Mesendoderm (in vitro differentiated cells): ENCODE measurements at places on chromosomes 4 and X.

GRCh38 chrX:107398115-107398514 is 51.3 kb upstream of the FRMPD3 start:
- DNase-seq, result no peak

- no peak for DNase-seq
These were observed 293.8 kb downstream of the IQCM start for GRCh38 chr4:149521611-149522425.

- DNase-seq, result peak; percentile 73
These were observed 118.0 kb upstream of the WDFY3 start for GRCh38 chr4:85084371-85085094.

GRCh38 chr4:151644622-151645021 is 116.2 kb downstream of the GATB start:
- DNase-seq, result peak; percentile 86

GRCh38 chr4:2009651-2010233 is 968 bp upstream of the NELFA start:
- peak; percentile 79 for DNase-seq
